Fibroblast of skin of right biceps (primary cell): ENCODE measurements at places on chromosomes 6 and 20.

DNA sequence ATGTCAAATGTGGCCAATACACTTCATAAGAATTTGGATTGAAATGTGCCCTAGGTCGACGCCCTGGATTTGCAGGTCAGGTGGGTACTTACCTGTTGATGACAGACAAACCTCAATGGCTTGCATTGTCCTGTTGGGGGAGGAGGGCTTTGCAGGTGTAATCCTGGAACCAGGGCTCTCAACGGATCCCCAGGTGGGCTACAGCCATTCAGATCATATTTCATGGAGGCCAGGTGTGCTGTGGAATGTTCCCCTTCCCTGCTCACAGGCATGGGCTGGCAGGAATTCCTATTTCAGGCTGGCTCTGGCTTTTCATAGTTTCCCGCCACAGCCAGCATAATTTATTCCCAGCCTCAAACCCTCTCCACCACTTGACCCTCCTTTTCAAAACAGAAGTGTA lies 254.7 kb downstream of the SMOC2 start:
- no peak for DNase-seq

- DNase-seq, result peak; percentile 35
Measured at GRCh38 chr20:63223121-63223825, 7.3 kb upstream of the YTHDF1 start.

GRCh38 chr20:17940224-17940971 lies 28.2 kb downstream of the SNX5 start:
- DNase-seq, result no peak

- DNase-seq, result no peak
Measured at GRCh38 chr6:112036088-112036637, 17.7 kb upstream of the CCN6 start.

DNA sequence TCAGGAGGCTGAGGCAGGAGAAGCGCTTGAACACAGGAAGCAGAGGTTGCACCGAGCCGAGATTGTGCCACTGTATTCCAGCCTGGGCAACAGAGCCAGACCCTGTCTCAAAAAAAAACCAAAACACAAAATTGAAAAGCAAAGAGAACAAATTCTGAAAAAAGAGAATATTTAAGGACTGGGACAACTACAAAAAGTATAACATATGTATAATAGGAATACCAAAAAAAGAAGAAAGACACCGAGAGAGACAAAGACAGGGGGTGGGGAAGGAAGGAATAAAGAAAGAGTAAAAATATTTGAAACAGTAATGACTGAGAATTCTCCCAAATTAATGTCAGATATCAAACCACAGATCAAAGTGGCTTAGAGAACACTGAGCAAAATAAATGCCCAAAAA lies 5.5 kb upstream of the ZNF391 start:
- no peak for DNase-seq

DNA sequence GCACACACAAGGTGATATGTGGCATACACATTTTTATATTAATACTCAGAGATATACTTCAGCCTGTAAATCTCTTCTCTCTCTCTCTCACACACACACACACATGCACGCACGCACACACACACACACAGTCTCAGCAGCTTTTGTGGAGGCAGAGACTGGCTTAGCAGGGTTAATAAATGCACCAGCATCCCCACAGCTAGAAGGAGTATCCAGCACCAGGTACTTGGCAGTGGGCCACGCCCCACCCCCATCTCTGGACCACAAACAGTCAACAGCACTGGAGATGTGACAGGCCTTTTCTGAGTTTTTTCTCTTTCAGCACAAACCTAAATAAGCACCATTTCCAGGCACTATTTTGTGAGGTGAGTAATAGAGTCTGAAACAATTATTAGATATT lies 47.3 kb upstream of the LRFN2 start:
- no peak for DNase-seq

- no peak for DNase-seq
Measured at GRCh38 chr6:137724018-137724403, 143.0 kb upstream of the TNFAIP3 start.

DNA sequence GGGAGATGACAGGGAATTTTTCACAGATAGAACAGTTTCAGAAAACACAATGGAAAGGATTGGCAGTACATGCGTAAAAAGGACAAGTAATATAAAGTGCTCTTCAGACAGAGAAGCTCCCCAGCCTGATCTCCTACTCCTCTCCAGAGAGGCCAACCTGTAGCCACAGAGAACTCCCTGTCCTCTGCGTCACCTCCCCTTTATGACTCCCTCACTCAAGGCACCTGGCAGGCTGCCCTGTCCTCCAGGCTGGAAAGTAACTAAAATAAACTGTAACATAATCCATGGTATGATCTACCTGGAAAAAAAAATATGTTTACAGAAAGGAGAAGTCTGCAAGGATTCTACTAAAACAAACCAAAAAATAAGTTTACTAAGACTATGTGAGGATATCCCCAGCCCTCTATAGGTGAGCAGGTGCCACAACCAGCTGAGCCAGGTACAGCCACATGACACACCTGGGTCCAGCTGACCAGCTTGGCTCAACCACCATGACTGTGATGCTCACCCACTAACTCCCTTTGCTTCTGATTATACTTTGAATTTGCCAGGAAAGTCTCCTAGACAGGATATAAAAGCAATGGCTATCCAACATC lies 29.2 kb downstream of the MBOAT1 start:
- DNase-seq, result peak; percentile 4

DNA sequence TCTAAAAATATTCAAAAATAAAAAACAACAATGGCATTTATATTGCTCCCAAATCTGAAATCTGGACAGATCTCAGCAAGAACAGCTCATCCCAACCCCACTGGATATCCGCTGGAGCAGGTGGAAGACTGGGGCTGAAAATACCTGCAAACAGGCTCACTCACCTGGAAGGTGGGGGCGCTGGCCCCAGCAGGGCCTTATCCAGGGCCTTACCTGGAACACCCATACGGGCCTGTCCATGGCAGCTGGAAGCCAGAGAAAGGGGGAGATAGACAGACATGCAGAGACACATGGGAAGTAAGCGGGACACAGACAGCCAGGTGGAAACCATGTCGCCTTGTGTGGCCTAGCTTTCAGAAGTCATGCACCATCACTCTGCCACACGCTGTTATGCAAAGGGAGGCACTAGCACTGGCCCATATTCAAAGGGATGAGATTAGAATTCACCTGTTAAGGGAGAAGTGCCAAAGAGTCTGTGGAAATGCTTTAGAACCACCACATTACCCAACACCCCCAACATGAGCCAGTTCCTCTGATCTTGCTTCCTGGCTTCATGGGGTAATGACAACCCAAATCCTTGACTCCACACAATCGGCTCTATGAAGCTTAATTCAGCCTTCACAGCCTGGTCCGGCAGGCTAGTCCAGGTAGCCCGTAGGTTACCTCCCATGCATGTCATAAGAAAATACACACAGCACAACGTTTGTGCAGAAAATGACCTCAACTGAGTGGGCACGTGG lies 99.0 kb upstream of the CDYL start:
- no peak for DNase-seq

DNA sequence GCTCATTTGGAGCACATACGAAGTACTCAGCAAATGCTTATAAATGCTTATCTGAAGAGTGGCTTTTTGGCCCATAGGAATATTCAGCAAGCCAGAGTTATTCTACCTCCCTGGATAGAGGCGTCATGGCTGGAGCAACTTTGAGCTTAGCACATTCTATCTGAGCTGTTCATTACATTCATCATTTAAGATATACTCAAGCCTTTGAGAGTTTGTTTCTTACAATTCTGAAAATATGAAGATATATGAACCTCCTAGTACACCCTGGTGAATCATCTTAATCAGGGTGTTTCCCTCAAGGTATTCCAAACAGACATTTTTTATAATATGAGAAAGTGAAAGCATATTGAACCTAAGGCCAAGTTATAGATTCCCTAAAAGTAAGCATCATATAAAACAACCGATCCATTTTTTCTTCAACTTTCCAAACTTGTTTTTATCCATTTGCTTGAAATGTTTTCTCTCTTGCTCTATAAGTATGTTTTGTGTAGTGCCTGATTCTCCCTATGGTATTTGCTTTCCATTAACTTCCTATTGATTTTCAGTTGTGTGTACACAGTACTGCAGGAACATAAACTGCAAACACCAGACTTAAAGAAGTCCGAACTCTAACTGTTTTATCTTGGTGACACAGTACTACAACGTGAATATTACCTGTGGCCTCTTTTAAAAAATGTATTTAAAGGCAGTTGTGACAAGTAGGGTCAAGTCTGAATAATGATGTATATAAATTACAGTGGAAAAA lies 139.7 kb upstream of the PTPRK start:
- DNase-seq, result peak; percentile 3

GRCh38 chr6:158536084-158536890 lies 23.6 kb upstream of the TMEM181 start:
- DNase-seq, result peak; percentile 64

- peak; percentile 2 for DNase-seq
Measured at GRCh38 chr6:47407300-47408281, 70.0 kb upstream of the CD2AP start.

- peak; percentile 17 for DNase-seq
Measured at GRCh38 chr6:143594647-143595046, 83.1 kb upstream of the PHACTR2 start.

- DNase-seq, result peak; percentile 95
Measured at GRCh38 chr20:48841875-48842529, 14.2 kb upstream of the PREX1 start.

DNA sequence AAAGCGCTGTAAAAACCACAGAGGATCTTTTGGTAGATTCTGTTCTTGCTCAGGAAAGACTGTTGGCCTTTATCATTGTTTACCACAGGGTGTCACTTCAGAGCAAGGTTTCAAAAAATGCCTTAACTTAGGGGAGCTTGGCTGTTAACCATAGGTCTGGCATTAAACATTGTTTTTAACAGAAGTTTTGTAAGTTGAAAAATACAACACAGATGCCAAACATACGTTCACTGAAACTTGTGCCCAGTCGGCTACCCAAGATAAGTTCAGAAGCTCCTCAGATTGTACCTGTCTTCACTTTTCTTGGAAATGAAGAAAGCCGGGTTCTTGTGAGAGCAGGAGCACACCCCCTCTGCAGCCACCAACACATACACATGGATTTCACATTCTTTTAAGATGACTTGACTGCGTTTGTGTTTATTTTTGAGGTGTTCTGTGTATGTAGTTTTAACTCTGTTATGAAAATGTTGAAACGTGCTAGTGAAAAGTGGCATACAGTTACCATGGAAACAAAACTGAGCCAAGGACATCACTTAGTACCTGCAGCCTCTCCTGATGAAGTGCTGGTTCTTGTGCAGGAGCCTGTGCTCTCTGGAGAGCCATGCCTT lies 64.9 kb downstream of the SYCP2L start:
- peak; percentile 65 for DNase-seq

DNA sequence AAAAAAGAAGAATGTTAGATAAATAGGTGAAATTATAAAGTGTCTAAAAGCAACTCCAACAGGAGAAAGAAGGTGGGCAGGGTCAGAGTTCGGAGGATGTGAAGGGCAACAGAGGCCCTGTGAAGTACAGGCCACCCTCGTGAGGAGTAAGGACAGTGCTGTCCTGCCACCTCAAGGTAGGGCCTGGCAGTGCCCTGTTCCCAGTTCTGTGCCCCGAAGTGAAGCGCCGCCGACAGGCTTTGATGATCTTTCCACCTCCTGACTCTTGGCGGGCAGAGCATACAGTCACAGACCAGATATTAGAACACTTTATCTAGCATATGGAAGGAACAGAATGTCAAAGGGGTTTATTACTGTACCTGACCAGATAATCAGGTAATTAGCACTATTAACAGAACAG lies 75.8 kb downstream of the GJA10 start:
- DNase-seq, result no peak

DNA sequence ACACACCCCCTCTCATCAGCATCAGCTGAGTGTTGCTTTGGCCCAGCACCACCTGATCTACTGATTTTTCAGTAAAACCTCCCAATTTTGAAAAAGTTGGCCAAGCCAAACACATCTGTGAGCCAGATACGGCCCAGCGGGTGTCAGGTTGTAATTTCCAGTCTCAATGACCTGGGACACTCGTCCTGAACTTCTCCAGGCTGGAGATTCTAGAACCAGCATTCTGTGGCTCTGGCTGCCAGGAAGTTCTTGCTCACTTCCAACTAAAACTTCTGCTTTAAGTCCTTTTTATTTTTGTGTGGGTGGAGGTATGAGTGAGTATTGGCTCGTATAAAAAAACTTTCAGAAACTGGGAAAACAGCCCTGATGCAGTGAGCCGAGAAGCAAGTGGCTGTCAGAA lies 5.1 kb downstream of the KIAA1755 start:
- DNase-seq, result no peak

GRCh38 chr20:752291-752690 lies 16.0 kb downstream of the SLC52A3 start:
- no peak for DNase-seq

- peak; percentile 64 for DNase-seq
Measured at GRCh38 chr6:79777713-79778579, 146.8 kb downstream of the SH3BGRL2 start.
